ENCODE measurements at places on chromosomes 5 and 9.
A peak's percentile ranks its signal among the peaks of the same experiment; 100 is the strongest.

DNA sequence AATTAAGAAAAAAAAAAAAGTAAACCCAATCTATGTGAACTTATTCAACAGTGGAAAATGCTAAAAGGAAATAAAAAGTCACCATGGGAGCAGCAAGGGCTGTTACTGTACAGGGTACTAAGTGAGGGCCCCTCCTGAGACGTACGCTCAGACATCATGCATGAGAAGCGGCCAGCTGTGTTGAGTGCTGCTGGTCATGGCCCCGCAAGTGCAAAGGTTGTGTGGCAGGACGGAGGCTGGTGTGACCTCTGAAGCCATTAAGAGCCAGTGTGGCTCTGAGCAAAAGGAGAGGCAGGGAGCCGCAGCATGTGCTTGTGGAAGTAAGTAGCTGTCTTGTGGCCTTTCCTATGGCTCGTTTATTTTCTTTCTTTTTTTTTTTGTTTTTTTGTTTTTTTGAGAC lies 3.1 kb upstream of the ZNF79 start:
- DNase-seq = no peak

GRCh38 chr5:29894668-29895067 lies 1298.8 kb upstream of the CDH6 start:
- DNase-seq = no peak

- no peak for DNase-seq
These were observed 129.1 kb upstream of the SPRY4 start for GRCh38 chr5:142453932-142454331.

- no peak for DNase-seq
These were observed 81.9 kb downstream of the ISL1 start for GRCh38 chr5:51465165-51465564.

DNA sequence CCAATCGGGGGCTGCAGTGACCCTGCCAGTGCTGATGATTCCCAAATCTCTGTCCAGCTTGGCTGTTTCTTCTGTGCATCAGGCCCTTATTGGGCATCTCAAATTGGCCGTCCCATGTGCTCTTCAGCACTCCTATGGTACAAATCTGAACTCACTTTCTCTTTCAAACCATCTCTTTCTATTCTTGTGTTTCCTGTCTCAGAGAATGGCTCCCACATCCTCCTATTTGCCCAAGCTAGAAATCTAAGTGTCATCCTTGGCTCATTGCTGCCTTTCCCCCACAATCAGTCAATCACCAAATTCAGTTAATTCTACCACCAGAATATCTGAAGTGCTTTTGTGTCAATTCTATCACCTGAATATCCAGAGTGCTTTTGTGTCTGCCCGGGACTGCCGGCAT lies 336.6 kb downstream of the CWC27 start:
- no peak for DNase-seq

DNA sequence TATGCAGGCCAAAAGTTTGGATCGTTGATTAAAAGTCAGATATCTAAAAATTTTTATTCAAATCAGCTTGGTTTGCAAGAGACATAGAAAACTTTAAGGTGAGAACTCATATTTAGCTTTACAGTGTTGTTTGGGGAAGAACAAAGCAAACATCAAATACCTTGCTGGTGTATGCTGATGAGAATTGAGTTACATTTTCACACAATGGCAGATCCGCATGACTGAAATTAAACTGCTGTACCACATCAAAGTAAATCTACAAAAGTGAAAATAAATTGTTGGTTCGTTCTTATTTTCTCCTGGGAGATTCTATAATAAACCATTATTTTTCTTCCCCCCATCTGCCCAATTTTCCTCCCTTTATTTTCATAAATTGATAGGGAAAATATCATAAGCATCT lies 198.2 kb upstream of the PCSK5 start:
- no peak for DNase-seq

DNA sequence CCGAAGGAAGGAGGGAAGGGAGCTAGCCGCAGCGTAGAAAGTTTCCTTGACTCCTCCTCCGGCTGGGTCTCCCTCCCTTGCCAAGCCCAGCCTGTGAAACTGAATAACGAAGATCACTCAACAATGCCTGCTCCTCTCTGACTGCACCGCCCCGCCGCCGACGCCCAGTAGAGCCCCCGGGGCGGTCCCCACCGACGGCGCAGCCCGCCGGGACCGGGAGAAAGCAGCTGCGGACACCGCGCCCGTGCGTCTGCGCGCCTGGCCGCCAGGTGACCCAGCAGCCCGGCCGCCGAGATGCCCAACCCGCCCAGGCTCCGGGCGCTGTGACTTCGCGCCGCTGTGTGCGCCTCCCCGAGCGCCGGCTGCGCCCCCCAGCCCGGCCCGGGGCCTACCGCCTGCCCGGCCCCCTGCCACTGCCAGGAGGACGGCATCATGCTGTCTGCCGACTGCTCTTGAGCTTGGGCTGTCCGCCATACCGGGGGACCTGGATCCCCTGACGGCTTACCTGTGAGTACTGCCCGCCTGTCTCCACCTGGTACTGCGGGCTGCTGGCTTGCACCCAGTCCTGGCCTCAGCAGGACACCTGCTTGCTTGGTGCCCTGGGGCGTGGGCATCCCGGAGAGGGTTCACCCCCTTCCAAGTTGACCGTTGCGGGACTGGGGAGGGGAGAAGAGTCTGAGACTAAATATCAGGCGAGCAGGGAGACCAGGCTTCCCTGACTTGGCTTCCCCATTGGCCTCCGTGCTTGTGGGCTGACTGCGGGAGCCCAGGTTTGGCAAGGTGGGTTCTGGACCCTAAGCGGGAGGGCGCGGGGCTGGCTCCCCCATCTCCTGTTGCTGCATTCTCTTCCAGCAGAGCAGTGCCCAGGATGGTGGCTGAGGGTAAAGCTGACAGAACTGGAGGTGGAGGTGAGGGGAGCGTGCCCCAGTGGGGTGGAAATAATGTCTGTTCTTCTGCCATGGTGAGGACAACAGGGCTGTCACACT lies 26.2 kb upstream of the SPTLC1 start:
- peak; percentile 44 for DNase-seq

GRCh38 chr9:18457510-18457909 lies 16.4 kb upstream of the ADAMTSL1 start:
- no peak for DNase-seq

DNA sequence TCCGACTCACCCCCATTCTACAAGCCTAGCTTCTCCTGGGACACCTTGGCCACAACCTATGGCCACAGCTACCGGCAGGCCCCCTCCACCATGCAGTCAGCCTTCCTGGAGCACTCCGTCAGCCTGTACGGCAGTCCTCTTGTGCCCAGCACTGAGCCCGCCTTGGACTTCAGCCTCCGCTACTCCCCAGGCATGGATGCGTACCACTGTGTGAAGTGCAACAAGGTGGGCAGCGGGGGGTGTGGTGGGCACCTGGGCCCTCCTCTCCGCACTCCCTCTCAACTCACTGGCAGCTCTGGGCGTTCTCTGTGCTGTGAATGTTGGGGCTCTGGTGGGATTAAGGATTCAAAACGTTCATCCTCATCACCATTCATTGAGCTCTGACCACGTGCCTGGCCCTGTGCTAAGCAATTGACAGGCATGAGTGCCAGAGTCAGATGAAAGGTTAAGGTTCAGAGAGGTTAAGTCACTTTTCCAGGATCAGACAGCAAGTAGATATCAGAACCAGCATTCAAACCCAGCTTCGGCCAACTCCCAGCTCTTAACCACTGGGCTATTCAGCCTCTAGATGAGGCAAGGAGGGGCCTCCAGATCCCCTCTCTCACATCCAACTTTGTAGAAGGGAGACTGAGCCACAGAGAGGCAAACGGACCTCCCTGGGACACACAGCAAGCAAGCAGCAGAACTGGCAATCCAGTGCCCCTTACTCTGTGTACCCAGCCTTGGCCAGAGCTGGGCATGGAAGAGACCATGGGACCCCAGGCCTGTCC lies 9.9 kb downstream of the GFI1B start:
- DNase-seq = no peak

DNA sequence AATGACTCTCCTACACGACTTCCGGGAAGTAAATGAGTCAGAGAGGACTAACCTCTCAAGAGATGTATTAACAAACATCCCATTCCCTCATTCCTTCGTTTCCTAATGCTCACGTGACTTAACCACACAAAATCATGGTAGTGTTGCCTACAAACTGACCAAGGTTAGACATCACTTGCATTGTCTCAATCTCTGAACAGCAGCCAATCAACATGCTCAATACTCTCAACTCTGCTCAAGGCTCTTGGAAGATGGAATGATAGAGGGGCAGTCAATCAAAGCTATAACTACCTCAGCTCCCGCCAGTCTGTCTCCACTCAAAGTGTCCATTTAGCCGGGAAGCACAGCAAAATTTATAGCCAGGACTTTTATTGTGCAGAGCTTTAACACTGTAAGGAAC lies 143.8 kb upstream of the PIK3R1 start:
- no peak for DNase-seq

GRCh38 chr5:175750511-175750931 lies 92.7 kb downstream of the HRH2 start:
- peak; percentile 95 for DNase-seq

DNA sequence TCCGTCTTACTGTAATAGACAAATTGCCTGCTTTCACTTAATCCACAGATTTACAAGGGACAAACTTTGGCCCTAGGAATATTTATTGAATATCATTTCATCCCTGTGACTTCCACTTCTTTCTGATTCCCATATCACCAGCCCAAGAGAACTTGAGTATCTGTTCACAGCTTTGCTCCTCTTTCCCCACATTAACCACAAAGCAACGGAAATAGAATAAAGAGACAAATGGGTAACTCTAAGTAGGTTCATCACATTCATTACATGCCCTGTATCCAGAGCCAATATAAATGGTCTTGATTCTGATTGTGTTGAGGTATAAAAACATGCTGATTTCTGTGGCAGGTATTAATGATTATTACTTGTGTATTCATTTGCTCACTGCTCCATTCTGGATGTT lies 41.9 kb downstream of the TMEM252 start:
- no peak for DNase-seq

DNA sequence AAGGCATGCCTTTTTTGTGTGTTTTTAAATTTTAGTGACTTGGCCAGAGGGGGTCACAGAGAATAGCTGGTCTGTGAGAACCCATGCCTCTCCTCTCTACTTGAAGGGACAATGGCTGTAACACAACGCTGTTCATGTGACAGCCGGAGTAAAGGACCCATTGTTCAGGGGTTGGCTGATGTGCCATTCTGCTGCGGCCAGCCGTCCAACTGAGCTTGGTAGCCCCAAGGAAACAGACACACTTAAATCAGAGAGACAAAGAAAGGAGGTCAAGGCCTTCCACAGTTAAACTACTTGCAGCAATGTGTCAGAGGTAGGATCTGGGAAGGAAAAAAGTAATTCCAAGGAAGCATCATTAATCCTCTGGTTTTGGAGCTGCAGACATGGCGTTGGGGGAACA lies 8.1 kb downstream of the MEGF10 start:
- no peak for DNase-seq

DNA sequence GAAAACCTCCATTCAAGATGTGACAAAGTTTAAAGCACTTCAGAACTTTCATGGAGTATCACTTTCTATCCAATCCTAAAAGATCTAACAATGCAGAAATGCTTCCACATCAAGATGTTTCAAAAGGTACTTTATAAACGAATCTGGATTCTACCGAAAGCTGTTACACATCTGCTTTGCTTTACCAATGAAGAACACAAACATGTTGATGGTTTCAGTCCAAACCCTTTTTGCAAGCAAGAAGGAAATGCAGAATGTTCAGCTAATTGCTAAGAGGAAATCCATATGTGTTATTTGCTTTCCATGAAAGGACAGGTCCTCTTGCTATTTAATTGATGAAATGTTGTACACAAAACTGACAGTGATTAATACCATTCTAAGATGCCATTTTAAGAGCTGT lies 419.6 kb downstream of the EFNA5 start:
- DNase-seq = no peak

DNA sequence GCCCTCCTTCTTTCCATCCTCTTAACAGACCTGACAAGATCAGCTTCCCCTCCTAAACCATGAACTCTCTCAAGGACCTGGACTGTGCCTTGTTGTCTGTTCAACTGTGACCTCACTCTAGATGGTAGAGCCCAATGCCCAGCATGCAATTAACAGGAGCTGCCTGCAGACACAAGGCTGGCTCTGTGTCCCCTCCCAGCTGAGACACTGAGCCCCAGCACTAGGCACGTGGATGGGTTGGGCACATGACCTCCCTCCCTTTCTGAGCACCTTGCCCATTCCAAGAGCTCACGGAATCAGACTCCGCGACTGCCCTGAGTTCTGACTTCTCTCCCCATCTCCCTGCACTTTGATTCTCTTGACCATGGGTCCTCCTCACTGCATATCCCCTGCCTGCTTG lies 93.5 kb upstream of the LRRTM2 start:
- no peak for DNase-seq

DNA sequence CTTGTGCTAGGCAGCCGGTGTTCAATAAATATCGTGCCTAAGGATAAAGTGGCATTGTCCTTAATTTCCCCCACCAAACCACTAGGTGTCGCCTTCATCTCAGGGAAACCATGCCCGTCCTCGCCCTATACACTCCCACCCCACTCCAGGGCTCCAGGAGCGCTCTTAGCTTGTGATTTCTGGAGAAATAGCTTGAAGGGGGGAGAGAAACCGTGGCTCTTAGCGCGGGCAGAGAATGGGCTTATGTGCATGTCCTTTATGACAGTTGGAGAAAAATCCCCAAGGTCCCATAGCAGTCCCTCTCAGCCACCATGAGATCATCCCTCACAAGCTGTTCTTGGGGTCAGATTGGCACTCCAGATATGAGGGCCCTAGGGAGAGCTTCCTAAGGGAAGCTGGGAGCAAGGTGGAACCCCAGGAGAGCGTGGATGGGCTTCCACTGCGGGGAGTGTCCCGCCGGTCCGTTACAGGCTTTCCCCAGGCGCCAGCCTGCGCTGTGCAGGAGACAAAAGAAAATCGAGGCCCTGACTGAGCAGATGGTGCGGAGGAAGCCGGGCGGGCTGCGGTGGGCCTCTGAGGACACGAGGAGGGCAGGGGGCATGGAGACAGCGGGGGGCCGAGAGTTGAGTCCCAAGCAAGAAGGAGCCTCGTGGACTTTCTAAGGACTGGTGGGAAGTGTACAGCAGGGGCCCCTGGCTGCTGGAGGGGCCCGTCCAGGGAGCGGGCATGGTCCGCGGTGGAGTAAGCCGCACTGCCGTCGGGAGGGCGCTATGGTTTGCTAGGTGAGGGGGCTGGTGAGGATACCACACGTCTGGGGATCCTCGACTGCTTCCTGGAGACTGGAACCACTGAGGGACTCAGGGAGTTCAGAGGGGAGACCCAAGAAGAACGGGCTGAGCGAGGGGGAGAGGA lies 750 bp upstream of the NPR2 start:
- peak; percentile 94 for DNase-seq

Measured in NCI-H524 (cell line).